Effector CD4-positive, alpha-beta T cell (primary cell): ENCODE measurements at places on chromosomes 5 and 9.

GRCh38 chr9:83434254-83434653, 103.9 kb downstream of the FRMD3 start:
- no peak for DNase-seq

- no peak for DNase-seq
Measured at GRCh38 chr9:69122549-69123141, 51.4 kb upstream of the TJP2 start.

DNA sequence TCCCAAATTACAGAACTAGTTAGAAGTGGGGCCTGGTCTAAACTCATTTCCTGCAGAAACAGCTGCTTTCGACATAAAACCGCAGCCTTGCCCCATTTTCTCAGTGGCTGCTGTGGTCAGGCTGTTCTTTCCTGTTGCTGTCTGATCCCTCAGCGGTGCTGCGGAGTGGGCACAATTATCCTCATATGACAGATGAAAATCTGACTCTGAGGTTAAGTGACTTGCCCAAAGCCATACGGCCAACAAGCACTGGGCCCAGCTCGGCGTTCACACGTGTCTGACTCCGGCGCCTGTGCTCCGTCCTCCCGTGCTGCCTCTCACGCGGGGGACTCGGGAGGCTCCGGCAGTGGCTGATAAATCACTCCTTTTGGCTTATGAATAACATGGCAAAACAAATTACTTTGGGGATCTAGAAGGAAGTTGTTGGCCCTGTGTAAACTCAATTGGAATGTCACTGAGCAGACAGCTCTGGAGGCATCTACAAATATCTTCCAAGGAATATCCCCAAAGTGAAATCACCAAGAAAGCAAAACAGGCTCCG, 142.6 kb upstream of the LMX1B start:
- DNase-seq, result peak; percentile 50

DNA sequence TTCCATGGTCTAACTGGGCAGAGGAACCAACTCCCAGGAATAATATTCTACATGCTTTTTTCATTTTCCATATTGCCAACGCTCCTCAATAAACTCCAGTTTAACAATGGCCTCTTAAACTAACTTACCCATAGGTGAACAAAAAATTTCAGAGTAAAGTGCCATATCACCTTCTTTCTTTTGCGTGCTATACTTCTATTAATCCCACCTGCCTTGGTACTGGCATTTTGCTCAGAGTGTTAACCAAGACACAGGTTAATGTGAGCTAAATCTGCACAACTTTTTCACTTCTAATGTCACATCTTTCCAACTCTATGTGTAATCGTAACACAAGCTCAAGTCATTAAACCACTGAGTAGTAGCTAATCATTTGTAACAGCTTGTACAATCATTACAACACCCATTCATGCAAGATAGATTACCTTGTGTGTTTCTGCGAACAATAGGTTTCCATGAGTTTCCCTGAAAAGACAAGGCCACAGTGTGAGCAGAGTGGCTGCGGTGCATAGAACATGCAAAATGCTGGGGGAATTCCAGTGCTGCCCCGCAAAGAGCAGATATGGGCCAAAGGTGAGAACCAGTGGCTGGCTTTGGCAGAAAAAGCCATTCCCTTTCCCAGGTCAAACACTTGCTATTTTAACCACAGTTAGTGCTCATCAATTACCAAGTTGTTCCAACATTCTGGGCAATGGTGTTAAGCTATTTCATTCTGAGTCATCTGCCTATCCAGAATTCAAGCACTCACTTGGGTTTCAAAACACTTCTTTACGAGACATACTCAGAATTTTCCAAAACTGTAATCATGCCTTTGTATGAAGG, 42.8 kb downstream of the TIMD4 start:
- no peak for DNase-seq

GRCh38 chr9:129414993-129415941, 205.6 kb downstream of the C9orf50 start:
- no peak for DNase-seq

DNA sequence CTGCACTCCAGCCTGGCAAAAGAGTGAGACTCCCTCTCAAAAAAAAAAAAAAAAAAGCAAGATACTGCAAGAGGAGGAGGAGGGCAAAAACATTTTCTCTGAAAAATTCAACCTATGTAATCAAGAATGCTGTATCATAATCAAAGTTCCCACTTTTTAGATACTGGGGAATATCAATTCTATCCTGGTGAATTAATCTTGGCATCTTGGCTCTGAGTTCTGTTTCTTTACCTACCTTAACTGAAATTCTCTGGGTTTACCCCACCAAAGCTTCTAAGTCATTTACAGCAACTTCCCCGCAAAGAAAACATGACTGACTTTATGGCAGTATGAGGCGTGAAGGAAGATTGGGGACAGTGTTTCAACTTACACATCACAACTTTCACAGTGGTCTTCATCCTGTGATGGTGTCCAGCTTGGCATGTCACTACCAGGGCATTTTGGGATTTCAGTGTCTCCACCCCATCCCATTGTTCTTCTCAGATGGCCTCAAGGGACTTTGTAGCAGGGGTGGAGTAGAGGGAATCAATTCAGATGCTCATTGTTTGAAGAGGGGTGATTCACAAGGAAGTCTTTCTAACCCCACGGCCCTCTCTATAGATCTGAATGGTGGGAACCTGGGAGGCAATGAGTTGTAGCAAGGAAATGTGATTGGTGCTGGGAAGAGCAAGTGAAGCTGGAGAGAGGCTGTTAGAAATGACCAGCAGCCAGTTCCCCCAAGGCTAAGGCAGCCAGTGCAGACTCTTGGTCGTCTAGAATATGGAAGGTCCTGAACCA, 130.5 kb downstream of the SCAMP1 start:
- no peak for DNase-seq

GRCh38 chr5:10482791-10483530, 41.3 kb downstream of the ROPN1L start:
- no peak for DNase-seq

- DNase-seq, result no peak
Measured at GRCh38 chr5:59587489-59588337, 305.8 kb downstream of the PDE4D start.

- no peak for DNase-seq
Measured at GRCh38 chr9:113763429-113763828, 112.7 kb upstream of the ZNF618 start.

DNA sequence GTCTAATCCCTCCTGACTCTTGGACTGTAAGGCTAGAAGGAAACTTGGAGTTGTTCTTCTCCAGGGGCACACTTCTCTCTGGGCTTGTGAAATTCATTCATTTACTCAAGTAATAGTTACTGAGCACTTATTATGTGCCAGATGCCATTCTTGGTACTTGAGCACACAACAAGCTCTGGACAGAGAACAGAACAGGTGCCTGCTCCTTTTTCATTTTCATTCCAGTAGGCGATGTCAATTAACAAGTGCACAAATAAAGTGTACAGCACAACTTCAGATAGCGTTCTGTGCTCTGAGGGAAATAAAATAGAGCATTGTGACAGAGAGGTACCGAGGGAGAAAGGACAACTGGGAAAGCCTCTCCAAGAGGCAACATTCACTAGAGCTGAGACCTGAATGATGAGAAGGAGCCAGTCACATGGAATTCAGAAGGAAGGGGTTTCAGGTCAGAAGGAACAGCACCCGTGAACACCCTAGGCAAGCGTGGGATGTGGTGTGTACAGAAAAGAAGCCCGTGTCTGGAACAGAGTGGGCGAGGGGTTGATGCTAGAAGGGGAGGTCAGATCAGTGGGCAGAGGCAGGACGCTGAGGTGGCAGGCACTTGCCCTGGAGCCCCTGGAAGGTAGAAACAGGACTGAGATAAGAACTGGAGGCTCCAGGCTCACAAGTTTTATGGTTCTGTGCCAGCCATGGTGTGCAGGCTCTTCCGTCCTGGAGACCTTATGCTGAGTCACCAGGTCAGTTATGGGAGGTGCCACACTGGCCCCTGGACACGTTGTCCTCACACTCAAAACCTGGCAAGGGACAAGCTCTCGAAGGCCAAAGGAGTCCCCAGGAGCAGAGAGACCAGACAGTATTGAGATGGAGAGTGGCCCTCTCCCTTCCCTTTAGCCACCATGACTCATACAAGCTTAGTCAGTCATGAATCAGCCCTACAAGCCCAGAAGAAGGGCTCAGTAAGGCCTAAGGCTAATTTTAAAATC, 7.2 kb upstream of the ABLIM3 start:
- no peak for DNase-seq

DNA sequence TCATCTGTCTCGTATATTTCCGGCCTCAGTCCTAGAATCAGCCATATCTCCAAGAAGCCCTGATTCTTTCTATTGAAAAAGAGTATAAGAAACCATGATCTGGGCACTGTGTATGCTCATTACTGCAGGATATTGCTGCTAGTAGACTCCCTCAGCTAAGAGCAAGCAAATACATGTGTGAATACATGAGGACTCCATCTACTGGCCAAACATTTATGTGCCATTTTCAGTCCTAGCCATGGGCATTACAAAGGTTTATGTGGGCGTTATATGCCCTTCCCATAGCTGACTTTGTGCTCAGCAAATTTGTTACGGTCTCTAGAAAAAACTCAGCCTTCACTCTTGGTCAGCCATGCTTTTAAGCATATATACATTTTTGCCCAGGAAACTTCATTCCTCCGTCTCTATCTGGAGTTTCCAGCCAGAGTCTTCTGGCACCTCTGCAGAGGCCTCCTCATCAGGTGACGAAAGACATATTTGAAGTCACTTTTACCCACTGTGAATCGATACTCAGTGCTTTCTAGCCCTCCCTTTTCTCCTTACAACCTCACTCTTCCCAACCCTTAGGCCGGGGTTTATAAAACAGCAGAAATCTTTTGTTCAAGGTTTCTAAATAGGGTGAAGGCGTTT, 1495.6 kb upstream of the CDH6 start:
- DNase-seq, result no peak

- DNase-seq, result no peak
Measured at GRCh38 chr5:154375329-154376008, 70.3 kb upstream of the SAP30L start.

- no peak for DNase-seq
Measured at GRCh38 chr9:111876179-111876578, 20.4 kb upstream of the UGCG start.

DNA sequence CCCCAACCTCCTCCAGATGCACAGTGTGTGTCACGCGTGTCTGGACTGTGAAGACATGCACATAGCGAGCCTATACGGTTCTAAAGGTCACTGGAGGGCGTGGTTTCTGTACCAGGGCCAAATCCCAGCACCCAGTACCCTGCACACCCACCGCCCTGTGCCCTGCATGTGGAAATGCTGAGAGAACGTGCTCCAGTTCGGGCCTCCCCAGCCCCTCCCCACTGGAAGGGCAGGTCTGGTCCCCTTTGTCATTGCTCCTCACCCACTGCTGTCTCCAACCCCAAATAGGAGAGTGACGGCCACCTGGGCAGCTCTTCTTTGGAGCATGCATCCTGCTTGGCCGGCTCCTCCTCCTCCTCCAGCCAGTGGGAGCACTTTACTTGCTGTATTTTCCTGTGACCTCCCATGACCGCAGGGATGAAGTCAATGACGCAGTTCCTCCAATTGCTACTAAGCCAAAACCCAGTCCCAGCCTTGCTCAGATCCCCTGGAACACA, 116.7 kb downstream of the WNK2 start:
- DNase-seq, result no peak

DNA sequence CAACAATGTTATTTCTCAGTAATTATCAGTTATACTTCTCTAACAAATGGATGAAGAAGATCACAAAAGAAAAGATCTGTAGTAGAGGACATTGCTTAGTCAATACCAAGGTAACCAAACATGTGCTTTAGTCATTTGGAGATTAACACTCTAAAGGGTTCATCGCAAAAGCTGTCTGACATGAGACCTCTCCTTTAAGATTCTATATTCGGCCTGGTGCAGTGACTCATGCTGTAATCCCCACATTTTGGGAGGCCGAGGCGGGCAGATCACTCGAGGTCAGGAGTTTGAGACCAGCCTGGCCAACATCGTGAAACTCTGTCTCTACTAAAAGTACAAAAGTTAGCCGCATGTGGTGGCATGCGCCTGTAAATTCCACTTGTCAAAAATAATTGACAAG, 18.3 kb upstream of the CKMT2 start:
- no peak for DNase-seq

DNA sequence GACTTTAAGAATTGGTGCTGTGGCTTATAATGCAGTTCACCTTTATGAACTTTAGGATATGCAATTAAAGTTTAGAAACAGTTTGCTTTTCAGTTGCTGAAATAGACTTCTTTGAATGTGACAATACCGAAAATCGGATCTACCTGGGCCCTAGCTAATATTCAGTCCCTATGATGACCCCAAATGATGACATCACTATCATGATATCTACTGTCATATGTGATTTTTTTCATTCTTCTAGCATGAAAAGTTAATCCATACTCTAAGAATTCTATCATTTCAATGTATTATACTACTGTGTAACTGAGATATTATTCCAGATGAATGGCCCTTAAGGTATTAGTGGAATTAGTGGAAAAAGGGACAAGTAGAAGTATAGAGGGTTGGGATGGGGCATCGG, 487.2 kb upstream of the TUSC1 start:
- no peak for DNase-seq

DNA sequence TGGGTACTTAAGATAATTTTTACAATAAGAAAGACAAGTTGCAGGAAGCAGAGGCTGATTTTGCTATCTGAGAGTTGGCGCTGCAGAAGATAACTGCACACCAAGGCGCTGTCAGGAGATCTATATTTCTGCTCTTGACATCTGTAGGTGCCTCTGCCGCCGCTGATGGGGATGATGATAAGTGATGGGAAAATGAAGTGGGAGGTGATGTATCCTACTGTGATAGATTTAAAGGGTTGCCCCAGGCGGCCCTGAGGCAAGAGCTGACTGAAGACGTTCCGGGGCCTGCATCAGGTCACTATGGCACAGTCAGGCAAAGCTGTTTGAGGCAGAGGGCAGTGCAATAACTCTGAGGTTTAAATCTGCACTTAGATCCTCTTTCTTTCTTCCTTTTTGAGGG, 78.1 kb downstream of the SNCAIP start:
- DNase-seq, result no peak
